ENCODE measurements at places on chromosomes 5 and 9.

DNA sequence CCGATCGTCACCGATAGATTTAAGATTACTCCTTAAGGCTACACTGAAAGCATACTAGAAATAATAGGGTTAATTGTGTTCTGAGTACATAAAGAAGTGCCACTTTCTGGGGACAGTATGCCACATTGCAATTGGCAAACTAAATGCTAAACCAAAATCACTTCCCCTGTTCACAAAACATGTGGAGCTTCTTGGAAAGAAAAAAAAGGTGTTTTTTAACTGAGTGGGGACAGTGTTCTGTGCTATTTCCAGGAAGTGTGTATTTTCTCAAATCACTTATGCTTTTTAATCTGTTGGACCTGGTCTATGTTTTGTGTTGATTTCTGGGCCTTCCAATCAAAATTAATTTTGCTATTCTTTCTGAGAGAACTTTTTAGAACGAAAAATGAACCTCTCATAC lies 149.3 kb upstream of the MPDZ start:
- no peak for DNase-seq

DNA sequence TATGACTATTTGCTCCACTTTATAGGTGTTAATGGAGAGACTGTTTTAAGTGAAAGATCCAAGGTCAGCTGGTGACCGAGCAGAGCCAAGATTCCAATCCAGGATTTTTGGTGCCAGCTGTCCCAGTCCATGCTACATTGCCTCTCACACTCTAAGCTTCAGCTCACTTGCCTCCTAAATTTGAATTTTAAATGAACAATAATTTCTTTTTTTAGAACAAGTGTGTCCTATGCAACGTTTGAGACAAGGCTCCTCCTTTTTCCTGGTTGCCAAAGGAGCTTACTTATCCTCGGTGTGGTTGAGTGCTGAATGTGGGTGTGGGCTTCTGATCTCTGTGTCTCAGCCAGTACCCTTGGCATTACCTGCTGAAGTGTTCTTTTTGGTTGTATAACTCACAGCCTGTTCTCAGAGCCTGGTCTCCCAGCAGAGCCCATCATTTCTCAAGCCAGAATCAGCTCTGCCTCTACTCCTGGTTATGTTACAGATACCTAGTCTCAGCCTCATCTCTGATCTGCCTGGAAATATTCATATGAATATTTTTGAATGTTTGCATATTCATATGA lies 4.0 kb upstream of the PRRC1 start:
- DNase-seq: no peak

DNA sequence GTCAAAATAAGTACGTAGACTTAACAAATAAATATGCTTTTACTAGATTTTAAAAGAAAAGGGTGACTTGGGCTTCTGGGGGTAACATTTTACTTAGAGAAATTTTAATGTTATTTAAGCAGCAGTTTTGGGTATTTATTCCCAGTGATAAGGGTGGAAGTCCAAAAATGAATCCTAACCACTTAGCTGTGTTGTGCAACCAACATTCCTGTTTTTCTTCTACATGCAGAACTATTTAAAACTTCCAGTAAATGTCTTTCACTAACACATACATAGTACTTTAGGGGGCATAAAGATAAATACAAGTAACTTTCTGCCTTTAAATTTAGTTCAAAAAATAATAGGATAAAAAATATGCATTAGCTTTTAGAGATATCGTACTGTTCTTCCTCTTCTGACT lies 436.7 kb downstream of the CTNND2 start:
- no peak for DNase-seq

DNA sequence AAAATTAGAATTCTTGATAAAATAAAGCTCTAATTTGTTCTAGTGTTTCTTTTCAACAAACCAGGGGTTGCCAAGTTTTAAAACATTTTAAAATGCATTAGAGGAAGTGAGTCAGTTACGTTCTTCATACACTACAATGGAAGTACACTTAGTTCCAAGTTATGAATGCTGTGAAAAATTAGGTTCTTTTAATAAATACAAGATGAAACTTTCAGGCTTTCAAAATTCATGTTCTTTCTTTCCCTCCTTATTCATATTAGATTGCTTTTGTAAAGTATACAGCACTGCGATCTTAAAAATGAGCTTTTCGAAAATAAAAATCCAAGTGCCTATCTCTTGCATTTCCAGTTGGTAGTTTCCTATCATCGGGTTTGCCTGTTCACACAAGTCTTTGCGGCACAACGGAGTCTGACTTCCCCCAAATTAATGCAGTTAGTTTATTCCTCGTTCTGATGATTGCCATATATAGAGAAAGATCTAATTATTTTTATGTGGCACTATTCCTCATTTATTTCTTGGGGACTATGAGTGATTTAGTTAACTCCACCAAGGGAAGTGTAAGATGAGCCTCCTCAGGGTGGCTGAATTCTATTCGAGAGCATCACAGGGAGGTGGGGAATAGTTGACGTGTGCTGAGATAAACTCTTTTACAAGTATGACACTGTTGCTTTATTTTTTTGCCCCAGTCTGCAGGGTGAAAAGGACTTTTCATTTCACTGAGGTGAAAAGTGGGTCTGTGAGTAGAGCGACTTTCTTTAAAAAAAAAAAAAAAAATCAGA lies 238.2 kb downstream of the CD180 start:
- DNase-seq: no peak

- no peak for DNase-seq
Measured at GRCh38 chr9:86983620-86984259, 36.4 kb upstream of the GAS1 start.

DNA sequence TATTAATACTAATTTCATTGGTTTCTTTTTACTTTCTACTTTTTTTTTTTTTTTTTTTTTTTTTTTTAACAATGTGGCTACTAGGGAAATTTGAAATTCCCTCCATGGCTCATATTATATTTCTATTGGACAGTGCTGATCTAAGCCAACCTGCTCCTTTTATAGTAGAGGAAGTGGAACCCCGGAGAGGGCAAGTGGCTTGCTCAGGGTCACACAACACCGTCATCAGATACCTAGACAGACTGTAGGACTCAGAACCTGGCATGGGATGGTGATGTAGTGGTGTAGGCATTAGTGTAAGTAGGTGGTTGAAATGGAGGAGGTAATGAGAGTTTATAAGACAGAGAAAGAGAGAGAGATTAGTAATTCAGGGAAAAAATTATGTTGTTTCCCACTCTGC lies 10.8 kb downstream of the ZNF618 start:
- DNase-seq: peak; percentile 36

DNA sequence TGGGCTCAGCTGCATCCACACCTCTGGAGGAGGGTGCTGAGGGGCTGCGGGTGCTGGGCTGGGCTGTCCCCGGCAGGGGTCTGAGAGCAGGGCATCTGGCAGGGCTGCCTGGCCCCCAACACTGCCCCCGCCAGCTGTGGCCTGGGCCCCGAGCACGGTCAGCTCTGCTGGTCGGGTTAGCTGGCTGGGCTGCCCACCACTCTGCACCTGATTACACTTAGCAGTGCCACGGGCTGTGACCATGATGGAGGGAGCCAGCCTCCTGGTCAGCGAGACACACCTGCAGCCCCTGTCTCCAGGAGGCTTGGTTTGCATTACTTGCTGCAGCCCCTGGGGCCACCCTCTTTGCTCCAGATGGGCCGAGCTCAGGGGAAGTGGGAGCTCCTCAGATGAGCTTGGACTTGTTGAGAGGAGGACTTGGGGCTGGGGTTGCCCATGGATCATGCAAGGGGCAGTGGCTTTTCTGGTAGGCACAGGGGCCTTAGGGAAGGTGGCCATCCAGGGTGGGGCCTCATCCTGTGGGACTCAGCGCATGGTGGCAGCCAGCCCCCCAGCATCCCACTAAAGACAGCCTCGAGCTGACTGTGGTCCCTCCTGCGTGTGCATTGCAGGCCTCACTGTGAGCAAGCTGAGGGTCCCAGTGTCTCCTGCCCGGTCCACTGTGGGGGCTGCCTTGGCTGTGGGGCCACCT lies 132.0 kb upstream of the FAM120A start:
- DNase-seq: no peak

DNA sequence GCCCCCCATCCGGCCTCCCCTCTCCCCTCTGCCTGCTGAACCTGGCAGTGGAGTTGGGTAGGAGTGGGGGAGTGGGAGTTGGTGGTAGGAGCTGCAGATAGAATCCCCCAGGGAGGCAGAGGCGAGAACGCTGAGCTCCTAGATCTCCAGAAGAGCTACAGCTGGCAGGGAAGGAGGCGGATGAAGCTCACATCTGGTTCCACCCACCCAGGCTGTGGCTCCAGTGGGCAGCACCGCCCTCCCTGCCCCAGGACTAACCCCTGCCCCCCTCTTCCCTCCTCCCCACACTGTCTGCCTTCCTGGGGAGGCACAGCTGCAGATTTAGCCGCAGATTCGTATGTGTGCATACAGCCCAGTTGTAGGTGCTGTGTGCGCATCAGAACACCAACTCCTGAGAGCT lies 34.2 kb downstream of the C9orf50 start:
- DNase-seq: no peak

- DNase-seq: peak; percentile 52
Measured at GRCh38 chr5:157290981-157291711, 25.2 kb downstream of the CYFIP2 start.

GRCh38 chr9:84504360-84504759 lies 163.8 kb upstream of the SLC28A3 start:
- no peak for DNase-seq

- no peak for DNase-seq
Measured at GRCh38 chr9:116045083-116045482, 108.5 kb upstream of the PAPPA start.

- no peak for DNase-seq
Measured at GRCh38 chr9:107691664-107692063, 202.1 kb upstream of the KLF4 start.

DNA sequence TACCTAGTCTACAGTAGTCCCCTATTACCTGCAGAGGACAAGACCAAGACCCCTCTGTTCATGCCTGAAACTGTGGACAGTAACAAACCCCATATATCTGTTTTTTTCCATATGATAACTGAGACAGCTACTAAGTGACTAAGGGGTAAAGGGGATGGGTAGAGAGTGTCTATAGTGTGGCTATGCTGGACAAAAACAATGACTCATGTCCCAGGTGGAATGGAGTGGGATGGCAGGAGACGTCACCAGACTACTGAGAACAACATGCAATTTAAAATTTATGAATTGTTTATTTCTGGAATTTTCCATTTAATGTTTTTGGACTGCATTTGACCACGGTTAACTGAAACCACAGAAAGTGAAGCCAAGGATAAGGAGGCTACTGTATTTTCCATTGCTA lies 171.8 kb downstream of the AGTPBP1 start:
- no peak for DNase-seq

- DNase-seq: no peak
Measured at GRCh38 chr9:123049589-123050222, 16.2 kb downstream of the GPR21 start.

DNA sequence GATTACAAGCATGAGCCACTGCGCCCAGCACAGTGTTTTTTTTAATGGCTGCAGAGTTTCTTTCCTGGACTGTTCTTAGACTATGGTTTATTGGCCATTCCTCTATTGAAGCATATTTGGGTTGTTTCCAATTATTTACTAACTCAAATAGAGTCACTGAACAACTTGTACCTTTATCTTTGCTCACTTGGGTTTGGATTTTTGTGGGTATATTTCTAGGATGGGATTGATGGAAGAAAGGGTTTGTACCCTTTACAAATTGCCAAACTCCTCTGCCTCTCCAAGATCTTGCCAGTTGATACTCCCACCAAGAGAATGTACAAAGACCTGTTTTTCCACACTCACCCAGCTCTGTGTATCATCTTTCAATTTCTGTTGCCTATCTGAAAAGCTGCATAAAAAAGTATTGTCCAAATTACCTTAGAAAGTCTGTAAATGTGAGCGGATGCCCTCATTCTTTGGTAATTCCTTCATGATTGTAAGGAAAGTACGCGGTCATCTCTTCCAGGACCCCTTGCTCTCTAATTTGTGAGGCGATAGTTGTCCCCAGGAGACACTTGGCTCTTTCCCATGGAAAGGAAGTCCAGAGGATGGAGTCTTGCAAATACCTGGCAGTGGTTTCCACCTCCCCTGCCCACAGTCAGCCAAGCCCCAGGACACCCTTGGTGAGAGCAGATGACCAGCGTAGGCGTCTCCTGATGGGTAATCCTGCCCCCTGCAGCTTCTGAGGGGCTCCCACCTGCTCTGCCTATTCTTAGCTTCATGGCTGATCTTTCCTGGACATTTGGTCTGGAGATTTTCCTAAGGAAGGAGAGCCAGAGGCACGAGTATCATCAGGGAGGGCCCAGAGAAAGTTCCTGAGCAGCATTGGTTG lies 33.0 kb downstream of the ARHGEF37 start:
- DNase-seq: no peak

GRCh38 chr9:74887041-74887980 lies at the start of gene TRPM6:
TRPM6 (minus strand) TSS chr9:74887921; CDS start chr9:74887856, 65 bp downstream.
- peak; percentile 41 for DNase-seq

- DNase-seq: no peak
Measured at GRCh38 chr9:28747351-28747985, 1174.2 kb upstream of the C9orf72 start.

DNA sequence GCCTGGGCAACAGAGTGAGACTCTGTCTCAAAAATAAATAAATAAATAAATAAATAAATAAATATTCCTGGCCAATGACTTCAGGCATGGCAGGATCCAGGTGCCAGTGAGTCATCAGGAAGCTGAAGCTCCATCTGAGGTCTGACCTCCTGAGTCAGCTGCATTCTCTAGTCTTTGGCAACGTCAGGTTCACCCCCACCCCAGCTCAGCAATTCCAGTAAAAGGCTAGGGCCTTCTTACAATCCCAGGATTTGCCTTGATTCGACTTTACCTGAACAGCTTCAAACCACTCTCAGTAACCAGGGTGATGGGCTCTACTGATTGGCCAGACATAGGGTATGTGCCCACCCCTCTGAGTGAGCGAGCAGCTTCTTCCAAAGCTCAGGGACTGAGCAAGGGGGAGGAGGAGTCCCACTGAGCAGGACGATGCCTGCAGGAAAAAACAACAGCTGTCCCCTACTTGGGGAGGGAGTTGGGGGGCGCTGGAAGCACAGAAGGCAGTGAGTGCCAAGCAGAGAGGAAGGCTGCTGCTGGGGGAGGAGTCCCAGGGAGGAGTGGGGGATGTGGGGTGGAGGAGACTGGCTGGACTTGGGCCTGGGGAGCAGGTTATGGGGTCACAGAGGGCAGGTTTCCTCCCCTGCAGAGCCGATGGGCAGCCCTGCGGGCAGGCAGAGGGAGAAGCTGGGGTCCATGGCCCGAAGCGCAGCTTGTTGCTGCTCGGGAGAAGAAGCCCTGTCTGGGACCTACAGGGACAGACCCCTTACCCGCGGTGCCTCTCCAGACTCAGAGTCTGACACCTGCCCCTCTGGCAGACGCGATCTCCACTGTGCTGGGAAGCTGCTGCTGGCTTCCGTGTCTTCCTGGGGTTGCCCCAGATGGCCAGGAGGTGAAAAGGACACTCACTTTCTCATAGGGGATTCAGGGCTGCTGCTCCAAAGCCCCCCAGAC lies 25.9 kb upstream of the UNC5A start:
- DNase-seq: no peak

- DNase-seq: no peak
Measured at GRCh38 chr5:106964132-106964531, 706.6 kb downstream of the EFNA5 start.

GRCh38 chr5:32865475-32865874 lies 154.4 kb downstream of the NPR3 start:
- DNase-seq: no peak

- no peak for DNase-seq
Measured at GRCh38 chr5:41048986-41049385, 22.2 kb downstream of the MROH2B start.

All from inflammatory macrophage treated with lipopolysaccharide for 1 hour (primary cell).